ENCODE measurements at places on chromosomes 5 and 9.

DNA sequence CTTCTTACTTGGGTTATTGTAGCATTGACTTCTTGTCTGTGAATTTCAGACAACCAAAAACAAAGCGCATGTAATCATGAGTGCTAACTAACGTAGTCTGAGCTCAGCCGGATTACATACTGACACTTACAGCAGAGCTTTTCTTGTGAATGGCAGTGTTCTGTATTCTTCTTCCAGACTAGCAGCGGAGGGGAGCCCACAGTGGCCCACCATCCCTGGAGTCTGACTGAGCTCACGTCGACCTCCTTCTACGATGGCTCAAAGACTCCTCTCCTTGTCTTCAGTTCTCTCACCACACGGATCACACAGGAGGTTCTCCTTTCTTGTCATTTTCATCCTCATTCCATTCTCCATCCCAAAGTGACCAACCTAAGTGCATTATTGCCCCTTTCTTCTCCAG, 211.4 kb downstream of the CHSY3 start:
- no peak overlapping the region for H3K27ac ChIP-seq
- no peaks in the 10 kb centered on the region for H3K4me1 ChIP-seq
- no peaks in the 10 kb centered on the region for H3K27me3 ChIP-seq
- no peak overlapping the region for H3K4me3 ChIP-seq

- peaks cover 2% of the 10 kb centered on the region for H3K4me1 ChIP-seq
- H3K27ac ChIP-seq = no peak overlapping the region
- no peak for DNase-seq
- no peak overlapping the region for H3K4me3 ChIP-seq
These were observed 49.5 kb downstream of the COL5A1 start for GRCh38 chr9:134690946-134691694.

- H3K27me3 ChIP-seq = no peaks in the 10 kb centered on the region
- no peak overlapping the region for H3K4me3 ChIP-seq
- no peak overlapping the region for H3K27ac ChIP-seq
These were observed 3.3 kb downstream of the GPX3 start for GRCh38 chr5:151023651-151024050.

DNA sequence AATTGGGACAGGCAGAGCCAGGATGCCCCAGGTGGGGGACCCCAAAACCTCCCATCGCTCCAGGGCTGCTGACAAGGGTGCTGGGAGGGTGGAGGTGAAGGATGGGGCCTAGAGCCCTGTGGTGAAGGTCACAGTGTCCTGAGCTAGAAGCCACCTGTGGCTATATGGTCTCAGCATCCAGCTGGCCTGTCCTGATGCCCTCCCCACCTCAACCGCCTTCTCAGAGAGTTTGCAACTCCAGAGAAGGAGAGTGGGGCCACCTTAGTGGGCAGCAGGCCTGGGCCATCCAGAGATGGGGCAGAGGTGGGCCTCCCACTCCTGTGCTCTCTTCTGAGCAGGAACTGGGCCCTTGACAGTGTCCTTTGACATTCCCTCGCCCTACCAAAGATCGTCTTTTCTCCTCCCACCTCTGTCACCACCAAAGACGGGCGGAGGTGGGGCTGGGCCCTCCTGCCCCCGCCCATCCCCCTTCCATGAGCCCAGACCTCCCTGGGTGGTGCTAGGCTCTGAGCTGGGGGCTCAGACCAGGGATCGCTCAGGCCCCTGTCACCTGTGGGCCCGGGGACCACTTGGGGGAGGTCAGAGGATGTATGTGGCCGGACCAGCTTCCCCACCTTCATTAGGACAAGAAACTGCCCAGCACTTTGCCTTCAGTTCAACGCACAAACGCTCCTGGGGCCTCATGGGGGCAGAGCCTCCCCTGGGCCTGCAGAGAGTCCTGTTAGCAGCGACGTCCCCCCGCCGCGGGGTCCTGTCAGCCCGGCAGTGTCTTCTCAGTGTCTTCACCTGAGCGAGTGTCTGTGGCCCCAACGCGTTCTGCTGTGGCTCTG, 10.0 kb upstream of the DOLPP1 start:
- no peaks in the 10 kb centered on the region for H3K27me3 ChIP-seq
- DNase-seq = no peak
- no peaks in the 10 kb centered on the region for H3K36me3 ChIP-seq
- H3K27ac ChIP-seq = no peak overlapping the region
- peaks cover 25% of the 10 kb centered on the region for H3K4me1 ChIP-seq

DNA sequence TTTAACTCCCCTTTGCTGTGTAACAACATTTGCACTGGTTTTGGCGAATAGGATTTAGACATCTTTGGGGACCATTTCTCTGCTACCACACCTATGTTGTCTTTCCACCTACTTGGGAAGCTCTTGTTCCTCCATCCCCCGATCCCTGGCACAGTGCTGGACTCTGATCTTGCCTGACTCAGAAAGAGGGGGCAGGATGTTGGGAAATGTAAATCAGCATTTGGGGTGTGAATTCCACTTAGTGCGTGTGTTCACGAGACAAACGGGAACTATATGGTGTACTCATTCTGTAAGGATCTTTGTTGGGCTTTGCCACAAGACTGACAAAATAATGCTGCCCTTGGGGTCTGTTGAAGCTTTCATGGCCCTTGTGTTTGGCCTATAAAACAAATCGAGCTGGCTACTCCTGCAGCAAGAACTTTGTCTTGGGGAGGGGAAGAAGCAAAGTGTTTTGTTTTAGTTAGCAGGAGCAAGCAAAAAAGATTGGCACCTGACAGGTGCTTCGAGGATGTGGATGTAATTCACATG, 18.5 kb downstream of the TMEM268 start:
- H3K4me1 ChIP-seq = no peaks in the 10 kb centered on the region
- H3K27ac ChIP-seq = no peak overlapping the region
- DNase-seq = no peak
- H3K4me3 ChIP-seq = no peak overlapping the region
- H3K27me3 ChIP-seq = no peaks in the 10 kb centered on the region

DNA sequence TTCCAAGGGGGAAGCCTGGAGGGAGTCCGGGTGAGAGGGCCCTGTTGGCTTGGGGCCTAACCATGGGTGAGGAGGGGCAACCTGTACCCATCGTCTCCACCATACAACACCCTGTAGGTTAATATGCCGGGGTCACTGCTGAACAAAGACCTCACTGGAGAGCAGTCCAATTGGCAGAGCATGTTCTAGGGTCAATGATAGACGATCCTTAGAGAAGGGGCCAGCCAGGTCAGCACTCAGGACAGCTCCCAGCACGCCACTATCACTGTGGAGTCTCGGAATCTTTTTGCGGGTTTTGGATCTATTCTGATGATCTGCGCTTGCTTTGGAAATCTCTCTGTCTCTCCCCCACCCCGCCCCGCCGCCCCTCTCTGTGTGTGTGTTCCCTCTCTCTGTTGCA, 218.4 kb upstream of the MVB12B start:
- DNase-seq = no peak
- H3K4me3 ChIP-seq = no peak overlapping the region
- H3K27me3 ChIP-seq = no peaks in the 10 kb centered on the region

Measured in B cell (primary cell).